ENCODE measurements at places on chromosomes 11 and 22.

GRCh38 chr11:23564370-23564769, 704.1 kb upstream of the CCDC179 start:
- no peak for DNase-seq

GRCh38 chr11:57224537-57224936, 12.5 kb downstream of the APLNR start:
- peak; percentile 38 for DNase-seq

DNA sequence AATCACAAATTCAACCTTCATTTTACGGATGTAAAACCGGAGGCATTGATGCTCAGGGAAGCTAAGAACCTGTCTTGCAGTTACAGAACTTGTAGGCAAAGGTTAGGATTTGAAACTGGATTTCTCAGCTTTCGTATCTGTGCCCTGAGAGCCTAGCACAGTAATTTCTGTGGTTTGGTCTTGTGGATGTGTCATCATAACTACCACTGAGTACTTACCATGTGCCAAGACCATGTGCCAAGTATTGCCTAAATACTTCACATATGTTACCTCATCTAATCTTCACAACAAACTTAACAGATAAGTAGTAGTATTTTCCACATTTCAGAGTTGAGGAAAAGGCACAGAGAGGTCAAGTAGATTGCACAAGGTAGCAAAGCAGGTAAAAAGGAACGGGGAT, 140.7 kb downstream of the NXPE2 start:
- DNase-seq: no peak

GRCh38 chr22:20774882-20775281, 969 bp downstream of the SERPIND1 start:
- no peak for DNase-seq

- DNase-seq: peak; percentile 52
Observed at GRCh38 chr22:38921120-38921519, 36.3 kb upstream of the APOBEC3A start.

DNA sequence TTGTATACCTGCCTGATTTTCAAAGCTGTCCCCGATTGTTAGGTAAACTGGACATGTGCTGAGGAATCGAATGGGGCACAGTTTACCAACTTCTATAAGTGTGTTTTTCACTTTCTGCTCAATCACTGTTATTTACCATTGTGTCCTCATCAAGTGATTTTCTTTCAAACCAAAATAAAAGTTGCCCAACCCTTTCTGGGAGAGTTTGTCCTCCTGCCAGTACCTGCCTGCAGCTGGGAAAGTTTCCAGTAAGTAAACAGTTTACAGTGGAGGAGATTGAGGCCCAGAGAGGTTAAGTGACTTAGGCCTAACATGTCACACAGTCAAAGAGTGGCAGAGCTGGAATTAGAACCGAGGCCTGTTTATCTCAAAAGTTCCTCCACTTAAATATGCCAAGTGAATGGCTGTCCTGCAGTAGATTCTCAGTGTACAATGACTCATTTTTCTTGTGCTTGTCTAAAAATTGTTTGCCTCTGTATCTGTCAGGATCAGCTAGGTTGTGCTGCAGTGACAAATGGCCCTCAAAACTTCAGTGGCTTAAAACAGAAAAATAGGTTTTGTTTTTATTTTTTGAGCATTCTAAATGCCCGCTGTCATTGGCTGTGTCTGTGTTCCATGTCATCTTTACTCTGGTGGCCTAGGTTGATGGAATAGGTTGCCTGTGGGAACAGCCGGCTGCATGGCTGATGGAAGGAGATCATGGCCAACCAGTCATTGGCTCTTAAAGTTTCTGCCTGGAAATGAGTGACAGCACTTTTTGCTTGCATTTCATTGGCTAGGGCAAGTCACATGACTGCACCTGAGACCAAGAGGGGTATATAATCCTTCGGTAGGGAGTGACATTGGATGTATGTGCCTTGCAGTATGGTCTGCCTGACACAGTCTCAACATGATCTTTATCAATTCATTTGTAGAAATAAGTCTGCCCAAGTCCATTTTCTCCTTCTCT, 61.8 kb upstream of the CRYBB3 start:
- DNase-seq: no peak

DNA sequence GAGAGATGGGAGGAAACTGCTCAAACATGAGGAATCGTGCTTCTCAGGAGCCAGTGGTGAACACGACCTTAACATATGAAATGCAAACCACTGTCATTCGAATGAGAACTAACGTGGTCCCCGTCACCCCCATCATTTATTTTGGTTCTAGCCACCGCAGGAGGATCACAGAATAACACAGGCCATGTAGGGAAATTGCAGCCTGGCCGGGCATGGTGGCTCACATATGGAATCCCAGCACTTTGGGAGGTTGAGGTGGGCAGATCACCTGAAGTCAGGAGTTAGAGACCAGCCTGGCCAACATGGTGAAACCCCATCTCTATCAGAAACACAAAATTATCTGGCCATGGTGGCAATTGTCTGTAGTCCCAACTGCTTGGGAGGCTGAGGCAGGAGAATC, 27.1 kb downstream of the KRTAP5-5 start:
- DNase-seq: no peak

DNA sequence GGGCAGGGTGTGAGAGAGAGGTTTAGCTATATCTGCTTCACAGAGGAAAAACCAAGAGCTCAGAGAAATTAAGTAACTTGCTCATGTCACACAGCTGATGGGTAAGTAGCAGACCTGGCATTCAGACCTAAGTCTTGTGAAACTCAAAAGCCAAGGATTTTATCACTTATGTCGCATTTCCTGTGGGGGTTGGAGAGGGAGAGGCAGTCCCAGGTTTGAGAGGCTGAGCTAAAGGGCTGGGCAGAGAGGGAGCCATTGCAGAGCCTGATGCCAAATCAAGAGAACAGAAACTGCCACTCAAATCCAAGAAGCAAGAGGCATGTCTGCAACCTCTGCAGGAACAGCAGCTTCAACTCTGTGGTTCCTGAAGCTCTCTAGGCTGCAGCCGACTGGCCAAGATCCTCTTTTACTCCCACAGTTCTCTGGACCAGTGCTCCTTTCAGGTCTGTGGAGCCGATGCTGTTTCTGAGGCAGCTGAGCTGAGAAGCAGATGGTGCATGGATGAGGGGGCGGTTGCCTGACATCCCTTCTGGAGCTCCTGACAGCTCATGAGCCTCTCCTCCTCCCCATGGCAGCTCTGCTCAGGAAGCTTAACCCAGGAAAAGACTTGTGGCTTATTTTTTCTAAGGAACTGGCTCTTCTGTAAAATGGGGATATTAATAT, 47.6 kb upstream of the NAV2 start:
- DNase-seq: no peak

- DNase-seq: no peak
Observed at GRCh38 chr22:49158741-49159564, 668.7 kb downstream of the BRD1 start.

GRCh38 chr11:28566339-28567089, 458.3 kb downstream of the METTL15 start:
- DNase-seq: no peak

DNA sequence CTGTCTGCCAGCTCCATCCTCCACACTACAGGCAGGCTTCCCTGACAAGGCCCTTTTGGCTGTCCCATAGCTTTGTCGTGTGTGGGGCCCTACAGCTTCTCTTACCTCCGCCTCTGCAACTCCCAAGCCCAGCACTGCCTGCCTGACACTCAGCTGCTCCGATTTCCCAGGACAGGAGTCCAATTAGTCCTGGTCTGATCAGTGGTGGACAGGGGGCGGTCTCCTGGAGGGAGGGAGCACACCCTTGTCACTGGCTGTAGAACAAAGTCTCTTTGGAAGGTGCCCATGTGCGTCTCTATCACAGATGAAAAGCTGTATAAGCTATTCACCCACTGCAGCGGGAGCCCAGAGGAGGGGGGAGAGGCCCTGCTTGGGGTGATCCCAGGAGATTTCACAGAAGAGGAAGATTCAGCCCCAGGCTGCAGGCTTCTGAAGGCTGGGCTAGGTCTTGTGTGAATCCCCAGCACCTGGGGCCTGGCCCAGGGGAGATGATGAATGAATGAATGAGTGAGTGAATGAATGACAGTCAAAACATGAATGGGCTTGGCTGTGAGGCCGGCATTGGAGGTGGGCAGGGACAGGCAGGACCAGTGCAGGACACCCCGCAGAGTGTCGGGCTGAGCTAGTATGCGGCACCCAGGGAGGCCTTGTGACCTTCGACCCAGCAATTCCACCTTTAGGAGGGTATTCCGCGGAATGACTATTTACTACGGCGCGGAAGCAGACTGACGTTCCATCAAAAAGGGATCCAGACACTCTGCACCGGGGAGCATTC, 142.4 kb downstream of the CACNA1I start:
- DNase-seq: no peak

DNA sequence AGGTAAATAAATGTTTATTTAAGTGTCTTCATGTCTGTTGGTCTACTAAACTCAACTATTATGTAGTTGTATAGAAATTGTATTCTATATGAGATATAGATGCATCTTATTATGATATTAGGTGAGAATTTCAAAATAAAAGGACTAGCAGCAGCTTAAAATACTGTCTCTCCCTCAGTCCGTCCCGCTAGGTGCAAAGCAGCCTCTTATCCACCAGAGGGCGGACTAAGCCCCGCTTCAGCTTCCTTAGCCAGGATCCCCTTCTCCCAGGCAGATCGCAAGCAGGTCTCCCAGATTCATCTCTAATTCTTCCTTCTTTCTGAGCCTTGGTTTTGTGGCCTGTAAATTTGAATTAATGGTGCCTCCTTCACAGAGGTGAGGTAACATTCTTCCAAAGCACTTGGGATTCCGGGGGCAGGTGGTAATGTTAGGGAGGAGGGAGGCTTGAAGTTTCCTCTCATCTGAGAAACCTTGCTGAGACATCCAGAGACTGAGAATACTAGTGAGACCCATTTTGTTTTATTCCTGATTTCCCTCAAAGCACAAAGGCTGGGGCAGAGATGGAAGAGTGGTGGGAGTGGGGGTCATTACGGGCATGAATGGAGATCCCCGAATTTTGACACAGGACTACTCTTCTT, 13.5 kb upstream of the INSC start:
- DNase-seq: peak; percentile 56

GRCh38 chr11:66311470-66311964, 5.3 kb downstream of the CD248 start:
- no peak for DNase-seq

GRCh38 chr22:46592390-46592872, 27.8 kb upstream of the GRAMD4 start:
- peak; percentile 55 for DNase-seq

DNA sequence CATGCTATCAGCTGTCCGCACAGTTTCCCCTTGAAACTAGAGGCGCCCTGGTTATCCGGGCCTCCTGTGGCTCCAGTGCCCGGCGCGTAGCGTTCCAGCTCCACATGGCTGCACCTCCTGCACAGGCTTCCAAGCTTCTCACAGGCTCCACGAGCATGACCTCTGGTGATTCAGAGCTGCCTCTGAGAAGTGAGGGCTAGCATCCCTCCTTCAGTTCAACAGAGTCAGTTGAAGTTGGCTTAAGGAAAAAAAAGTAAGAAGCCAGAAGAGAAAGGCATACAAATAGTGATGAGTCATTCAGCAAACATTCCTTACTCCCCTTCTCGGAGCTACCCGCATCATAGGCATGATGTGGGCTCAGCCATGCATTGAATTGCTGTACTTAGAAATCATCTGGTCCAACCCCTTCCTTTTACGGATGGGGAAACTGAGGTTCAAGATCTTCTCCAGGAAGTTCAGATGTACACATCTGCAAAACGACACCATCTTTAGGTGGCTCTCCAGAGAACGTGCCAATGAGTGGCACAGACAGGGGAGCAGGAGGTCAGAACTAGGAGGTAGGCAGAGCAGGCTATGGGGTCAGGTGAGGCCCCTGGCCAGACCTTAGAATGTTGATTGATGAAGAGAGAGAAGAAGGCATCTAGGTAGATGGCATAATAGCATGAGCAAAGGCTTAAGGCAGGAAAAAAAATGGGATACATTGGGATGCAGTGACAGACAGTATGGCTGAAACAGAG, 216.3 kb upstream of the TBCEL start:
- peak; percentile 74 for DNase-seq

DNA sequence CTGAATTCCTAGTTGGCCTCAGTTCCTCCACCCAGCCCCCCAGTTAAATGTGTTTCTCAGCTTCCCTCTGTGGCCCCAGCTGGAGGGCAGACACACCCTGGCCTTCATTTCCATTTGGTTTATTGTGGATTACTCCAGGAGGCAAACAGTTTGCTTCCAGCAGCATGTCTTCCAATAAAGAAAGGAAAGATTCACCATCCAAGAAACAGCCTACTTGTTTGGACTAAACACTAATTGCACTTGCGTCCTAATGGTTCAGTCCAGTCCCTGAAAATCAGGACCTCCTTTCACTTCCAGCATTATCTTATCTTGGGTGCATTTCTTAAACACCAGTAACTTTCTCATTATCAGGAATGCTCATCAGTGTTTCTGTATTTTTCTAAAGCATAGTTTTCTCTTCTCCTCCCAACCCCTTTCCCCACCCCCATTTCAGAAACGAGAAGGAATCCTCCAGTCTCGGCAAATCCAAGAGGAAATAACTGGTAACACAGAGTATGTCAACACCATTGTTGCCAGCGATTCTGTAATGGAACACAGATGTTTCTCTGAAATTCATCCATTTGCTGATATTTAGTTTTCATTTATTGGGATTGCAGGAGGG, 130.9 kb downstream of the PARVA start:
- DNase-seq: no peak

GRCh38 chr11:118918128-118918685, 7.5 kb downstream of the BCL9L start:
- peak; percentile 93 for DNase-seq

DNA sequence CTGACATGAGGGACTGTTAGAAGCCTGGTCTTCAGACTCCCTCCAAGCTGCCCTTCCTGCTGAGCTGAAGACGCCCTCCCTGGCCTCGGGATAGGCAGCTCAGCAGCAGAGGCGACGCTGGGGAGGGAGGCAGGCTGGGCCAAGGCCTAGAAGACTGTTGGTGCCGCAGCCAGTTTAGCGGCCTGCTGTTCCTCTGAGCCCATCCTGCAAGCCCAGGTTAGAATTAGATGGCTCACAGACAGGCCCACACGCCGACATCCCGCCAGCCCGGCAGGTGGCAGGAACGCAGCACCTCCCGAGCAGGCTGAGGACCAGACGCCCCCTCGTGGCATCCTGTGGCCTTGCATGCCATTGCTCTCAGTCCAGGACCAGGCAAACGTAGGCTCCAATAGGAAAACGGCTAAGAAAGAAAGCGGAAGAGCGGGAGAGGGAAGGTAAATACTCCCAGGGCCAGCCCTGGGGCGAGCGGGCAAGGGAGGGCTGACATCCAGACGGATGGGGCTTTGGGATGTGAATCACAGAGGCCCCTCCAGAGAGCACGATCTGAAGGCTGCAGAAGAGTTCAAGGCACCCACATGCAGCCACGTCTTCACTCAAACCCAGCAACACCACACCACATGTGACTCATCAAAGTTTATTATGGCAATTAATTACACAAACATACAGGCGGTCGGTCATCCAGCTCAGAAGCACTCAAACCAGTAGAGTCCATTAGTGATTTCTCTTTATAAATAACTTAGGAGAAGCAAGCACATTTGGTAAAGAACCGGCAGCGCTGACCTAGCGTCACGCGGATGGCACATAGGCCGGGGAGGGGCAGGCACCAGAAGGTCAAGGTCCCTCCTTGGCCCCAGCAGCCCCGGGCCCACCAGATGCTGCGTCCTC, 27.6 kb downstream of the CD5 start:
- DNase-seq: peak; percentile 88

All from SW480 (cell line).